Posterior cingulate gyrus (tissue), 11 donors: ENCODE measurements at places on chromosomes 3 and 15.

DNA sequence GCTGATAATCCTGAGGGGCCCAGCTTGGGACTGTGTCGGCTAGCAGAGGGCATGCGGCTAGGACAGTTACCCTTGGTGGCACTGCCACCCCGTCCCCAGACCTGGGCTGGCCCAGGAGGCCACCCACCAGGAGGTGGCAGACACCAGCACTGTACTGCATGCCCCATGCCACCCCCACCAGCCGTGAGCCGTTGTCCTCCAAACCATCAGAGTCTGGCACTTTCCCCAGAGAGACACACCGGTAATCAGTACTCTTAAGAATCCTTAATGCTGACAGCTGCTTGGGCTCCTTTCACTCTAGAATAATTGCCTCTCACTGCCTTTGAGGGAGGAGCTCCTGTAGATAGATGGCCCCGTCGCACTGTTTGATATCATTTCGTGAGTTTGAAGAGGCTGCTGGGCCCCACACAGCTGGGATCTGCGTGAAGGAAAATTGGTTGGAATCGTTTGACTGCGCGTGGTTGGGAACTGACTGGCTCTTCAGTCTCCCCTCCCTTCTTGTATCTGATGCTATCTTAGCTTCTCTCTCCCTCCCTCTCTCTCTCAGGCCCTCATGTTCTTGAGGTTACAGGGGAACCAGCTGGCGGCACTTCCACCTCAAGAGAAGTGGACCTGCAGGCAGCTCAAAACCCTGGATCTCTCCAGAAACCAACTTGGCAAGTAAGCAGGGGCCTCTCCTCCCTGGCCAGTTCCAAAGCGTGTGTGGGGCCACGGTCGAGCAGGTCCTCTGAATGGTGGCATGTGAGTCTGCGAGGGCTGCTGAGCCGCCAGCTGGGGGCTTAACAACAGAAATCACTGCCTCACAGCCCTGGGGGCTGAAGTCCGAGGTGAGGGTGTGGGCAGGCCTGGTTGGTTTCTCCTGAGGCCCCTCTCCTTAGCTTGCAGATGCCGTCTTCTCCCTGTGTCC lies 94.9 kb downstream of the LRRK1 start:
- DNase-seq: peak; percentile 80

- no peak for DNase-seq
Observed at GRCh38 chr3:52065264-52065756, 8.9 kb upstream of the DUSP7 start.

DNA sequence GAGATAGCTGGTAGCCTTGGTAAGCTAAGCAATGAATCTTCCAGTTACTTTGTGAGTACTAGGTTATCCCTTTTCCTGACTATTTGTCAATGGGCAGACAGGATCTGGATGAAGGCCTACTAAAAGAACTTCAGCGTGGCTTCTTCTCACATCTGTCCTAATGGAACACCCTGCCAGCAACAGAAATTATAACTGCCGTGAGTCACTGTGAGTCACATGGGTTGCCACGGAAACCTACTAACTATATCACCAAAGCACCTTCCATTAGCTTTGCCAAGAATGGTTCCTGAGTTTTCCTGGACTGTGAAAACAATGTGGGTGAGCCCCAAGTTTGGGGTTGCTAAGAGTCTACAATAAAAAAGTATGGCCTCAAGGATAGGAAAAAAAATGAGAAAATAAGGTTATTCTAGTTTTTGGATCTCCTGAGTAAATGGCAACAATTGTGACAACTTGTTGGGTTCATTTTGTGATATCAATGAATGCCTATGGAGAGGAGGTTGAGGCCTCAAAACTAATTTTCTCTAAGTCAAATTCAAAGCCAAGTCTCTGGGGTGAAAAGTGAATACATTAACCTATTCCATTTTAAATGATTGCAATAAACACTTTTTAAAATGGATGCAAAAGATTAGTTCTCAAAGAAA lies 195.1 kb upstream of the ICE2 start:
- no peak for DNase-seq

DNA sequence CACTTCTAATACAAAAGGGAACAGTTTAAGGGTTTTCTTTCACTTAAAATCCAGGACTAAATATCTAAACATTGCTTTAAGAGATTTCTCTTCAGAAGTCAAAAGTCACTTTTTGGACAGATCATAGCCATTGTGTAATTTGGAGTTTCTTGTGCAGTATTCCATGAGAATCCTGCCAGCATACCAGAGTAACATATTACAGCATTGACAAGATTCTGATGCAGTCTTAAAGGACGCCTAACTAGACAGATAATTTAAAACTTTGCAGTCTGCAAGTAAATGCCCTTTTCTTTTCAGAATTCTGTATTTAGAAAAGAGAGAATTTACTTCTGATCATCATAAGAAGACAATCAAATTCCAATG lies 17.5 kb upstream of the IGSF10 start:
- no peak for DNase-seq

DNA sequence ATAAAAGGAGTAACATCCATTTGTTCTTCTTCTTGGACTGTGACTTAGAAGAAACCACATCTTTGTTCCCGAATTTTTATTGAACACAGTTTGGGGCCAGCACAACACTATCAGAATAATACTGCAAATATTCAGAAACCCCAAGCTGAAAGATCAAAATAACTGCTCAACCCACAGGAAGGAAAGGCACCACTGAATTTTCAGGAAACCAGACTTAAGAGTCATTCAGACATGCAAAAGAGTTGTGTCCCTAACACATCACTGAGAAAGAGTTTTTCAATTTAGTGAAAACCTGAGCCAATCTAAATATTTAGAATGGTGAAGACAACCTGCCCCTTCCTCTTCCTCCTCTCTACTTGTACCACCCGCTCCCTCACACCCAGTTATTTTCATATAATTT lies 295.0 kb upstream of the RORA start:
- no peak for DNase-seq
